NCI-H2029 (cell line): ENCODE measurements at places on chromosomes 7 and 10.

GRCh38 chr10:95208702-95209391, 14.8 kb downstream of the ACSM6 start:
- DNase-seq = no peak

GRCh38 chr7:204326-204725, 12.0 kb downstream of the FAM20C start:
- no peak for DNase-seq

GRCh38 chr10:104937567-104937966, 296.5 kb downstream of the SORCS3 start:
- DNase-seq = peak; percentile 13

GRCh38 chr7:7967886-7968543, 581 bp upstream of the GLCCI1 start:
- DNase-seq = no peak

DNA sequence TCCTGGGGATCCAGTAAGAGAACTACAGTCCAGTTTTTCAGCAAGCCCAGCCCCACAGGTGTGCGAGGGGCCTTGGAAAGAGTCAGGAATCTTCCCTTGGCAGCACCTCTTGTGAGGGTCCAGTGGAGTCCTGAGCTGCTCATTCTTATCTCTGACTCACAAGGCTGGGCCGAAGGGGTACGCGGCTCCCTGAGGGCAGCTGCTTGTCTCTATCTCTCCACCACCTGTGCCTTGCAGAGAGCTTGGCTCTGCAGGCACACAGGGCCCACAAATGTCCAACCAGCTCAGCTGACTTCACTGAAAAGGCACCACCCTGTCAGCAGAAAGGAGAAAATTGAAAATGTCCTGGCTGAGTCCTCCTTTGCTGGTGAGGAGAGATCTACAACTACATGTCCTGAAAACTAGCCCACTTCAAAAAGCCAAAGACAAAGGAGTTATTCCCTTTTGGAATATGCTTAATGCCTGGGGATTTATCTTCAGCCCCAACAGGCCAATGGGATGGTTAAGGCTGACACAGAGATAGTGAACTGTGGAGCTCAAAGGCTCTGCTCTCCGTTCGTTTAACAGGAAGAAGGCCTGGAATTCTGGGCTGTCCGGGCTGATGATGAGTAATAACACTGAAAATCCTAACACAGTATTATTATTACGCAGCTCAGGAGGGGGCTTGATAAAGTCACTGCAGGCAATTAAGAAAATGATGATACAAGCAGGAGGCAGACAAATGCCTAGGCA, 23.4 kb downstream of the UROS start:
- no peak for DNase-seq
